T-cell (primary cell): ENCODE measurements at places on chromosomes 1 and 21.

DNA sequence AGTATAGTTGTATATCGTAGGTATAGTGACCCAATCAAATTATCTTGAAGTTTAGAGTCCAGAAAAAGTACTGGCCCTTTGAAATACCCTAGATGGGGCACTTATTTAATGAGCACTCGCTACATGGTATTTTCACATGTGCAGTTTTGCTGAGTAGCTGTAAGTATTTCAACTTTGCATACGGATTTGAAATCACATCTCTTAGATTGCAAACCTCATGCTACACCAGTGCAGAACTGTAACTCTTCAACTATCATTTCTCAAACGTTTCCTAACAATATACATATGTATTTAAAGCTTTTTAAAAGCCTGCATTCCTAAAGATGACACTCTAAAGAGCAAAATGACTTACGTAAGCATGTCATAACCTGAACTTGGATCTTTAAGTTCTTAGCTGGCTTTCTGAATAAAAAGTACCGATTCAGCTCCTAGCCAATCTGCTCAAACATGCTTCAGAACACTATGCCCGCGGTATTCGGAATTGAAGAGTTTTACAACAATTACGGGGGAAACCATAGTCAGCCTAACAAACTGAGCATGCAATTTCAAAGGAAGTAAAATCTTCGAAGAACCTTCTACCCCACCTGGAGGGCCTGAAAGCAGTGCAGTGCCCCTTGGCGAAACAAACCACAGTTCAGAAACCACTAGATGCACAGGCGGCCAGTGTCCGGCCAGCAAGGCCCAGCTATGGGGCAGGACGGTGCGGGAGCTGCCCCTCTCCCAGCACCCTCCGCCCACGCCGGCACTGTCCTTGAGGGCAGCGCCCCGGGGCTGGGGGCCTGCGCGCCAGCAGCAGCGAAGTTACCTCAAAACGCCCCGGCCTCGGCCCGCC, 863 bp downstream of the FH start:
- H3K4me3 ChIP-seq = peak overlapping the region; percentile 89
- H3K27ac ChIP-seq = peak overlapping the region; percentile 10
- no peaks in the 10 kb centered on the region for H3K27me3 ChIP-seq
- DNase-seq = no peak

GRCh38 chr1:41097105-41097504, 75.6 kb upstream of the SLFNL1 start:
- no peak overlapping the region for H3K27ac ChIP-seq
- H3K4me3 ChIP-seq = no peak overlapping the region
- H3K4me1 ChIP-seq = no peaks in the 10 kb centered on the region
- no peaks in the 10 kb centered on the region for H3K27me3 ChIP-seq
- no peaks in the 10 kb centered on the region for H3K36me3 ChIP-seq

GRCh38 chr1:159040206-159040605, 30.5 kb downstream of the IFI16 start:
- DNase-seq = no peak
- H3K4me3 ChIP-seq = no peak overlapping the region
- no peaks in the 10 kb centered on the region for H3K4me1 ChIP-seq
- H3K36me3 ChIP-seq = peaks cover 3% of the 10 kb centered on the region
- no peaks in the 10 kb centered on the region for H3K27me3 ChIP-seq

DNA sequence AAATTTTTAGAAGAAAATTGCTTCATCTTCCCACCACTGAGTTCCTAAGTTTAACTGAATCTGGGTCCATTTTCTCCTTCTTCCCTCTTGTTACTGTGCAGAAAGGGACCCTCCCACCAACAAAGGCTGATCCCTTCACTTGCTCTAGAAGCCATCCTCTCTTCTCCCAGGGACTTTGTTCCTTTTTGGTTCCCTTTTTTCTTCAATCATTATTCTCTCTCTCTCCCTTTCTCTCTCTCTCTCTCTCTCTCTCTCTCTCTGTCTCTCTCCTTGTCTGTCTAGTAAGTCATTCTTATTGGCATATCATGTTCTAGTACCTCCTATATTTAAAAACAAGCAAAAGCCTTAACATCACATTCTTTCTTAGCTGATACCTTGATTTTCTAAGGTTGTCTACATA, 31.7 kb upstream of the GADD45A start:
- H3K27ac ChIP-seq = no peak overlapping the region
- no peak for DNase-seq
- no peaks in the 10 kb centered on the region for H3K27me3 ChIP-seq
- H3K4me1 ChIP-seq = no peaks in the 10 kb centered on the region

- H3K4me3 ChIP-seq = no peak overlapping the region
- no peak overlapping the region for H3K27ac ChIP-seq
- H3K27me3 ChIP-seq = no peaks in the 10 kb centered on the region
- no peak for DNase-seq
- H3K4me1 ChIP-seq = no peaks in the 10 kb centered on the region
Observed at GRCh38 chr1:246092136-246092535, 414.9 kb downstream of the SMYD3 start.

- DNase-seq = no peak
- no peaks in the 10 kb centered on the region for H3K27me3 ChIP-seq
- no peaks in the 10 kb centered on the region for H3K36me3 ChIP-seq
- no peak overlapping the region for H3K4me3 ChIP-seq
Observed at GRCh38 chr1:186244825-186245224, 130.2 kb downstream of the TPR start.

GRCh38 chr1:42888013-42888633, 41.7 kb downstream of the ZNF691 start:
- H3K36me3 ChIP-seq = no peaks in the 10 kb centered on the region
- peaks cover 16% of the 10 kb centered on the region for H3K27me3 ChIP-seq
- H3K4me3 ChIP-seq = no peak overlapping the region
- no peaks in the 10 kb centered on the region for H3K4me1 ChIP-seq
- no peak overlapping the region for H3K27ac ChIP-seq
- no peak for DNase-seq

- H3K27me3 ChIP-seq = no peaks in the 10 kb centered on the region
- H3K36me3 ChIP-seq = no peaks in the 10 kb centered on the region
- DNase-seq = no peak
- H3K27ac ChIP-seq = no peak overlapping the region
- no peaks in the 10 kb centered on the region for H3K4me1 ChIP-seq
Observed at GRCh38 chr1:15455522-15455921, 1.0 kb upstream of the CELA2A start.

GRCh38 chr1:44407430-44408211, 2.6 kb downstream of the RNF220 start:
- H3K27ac ChIP-seq = no peak overlapping the region
- peaks cover 19% of the 10 kb centered on the region for H3K4me1 ChIP-seq
- H3K27me3 ChIP-seq = peaks cover 66% of the 10 kb centered on the region
- H3K4me3 ChIP-seq = no peak overlapping the region
- H3K36me3 ChIP-seq = no peaks in the 10 kb centered on the region

- peaks cover 2% of the 10 kb centered on the region for H3K27me3 ChIP-seq
- no peak overlapping the region for H3K27ac ChIP-seq
- H3K4me3 ChIP-seq = no peak overlapping the region
- no peaks in the 10 kb centered on the region for H3K36me3 ChIP-seq
- DNase-seq = no peak
Observed at GRCh38 chr21:31629972-31630711, 29.4 kb upstream of the SOD1 start.

- no peaks in the 10 kb centered on the region for H3K4me1 ChIP-seq
- H3K4me3 ChIP-seq = no peak overlapping the region
- H3K27me3 ChIP-seq = no peaks in the 10 kb centered on the region
- no peak for DNase-seq
- H3K27ac ChIP-seq = no peak overlapping the region
Observed at GRCh38 chr1:224592636-224593582, 23.2 kb upstream of the CNIH3 start.

- DNase-seq = no peak
- H3K4me1 ChIP-seq = no peaks in the 10 kb centered on the region
- no peaks in the 10 kb centered on the region for H3K36me3 ChIP-seq
- H3K4me3 ChIP-seq = no peak overlapping the region
- H3K27ac ChIP-seq = no peak overlapping the region
Observed at GRCh38 chr1:238340989-238341388, 450.3 kb upstream of the ZP4 start.

DNA sequence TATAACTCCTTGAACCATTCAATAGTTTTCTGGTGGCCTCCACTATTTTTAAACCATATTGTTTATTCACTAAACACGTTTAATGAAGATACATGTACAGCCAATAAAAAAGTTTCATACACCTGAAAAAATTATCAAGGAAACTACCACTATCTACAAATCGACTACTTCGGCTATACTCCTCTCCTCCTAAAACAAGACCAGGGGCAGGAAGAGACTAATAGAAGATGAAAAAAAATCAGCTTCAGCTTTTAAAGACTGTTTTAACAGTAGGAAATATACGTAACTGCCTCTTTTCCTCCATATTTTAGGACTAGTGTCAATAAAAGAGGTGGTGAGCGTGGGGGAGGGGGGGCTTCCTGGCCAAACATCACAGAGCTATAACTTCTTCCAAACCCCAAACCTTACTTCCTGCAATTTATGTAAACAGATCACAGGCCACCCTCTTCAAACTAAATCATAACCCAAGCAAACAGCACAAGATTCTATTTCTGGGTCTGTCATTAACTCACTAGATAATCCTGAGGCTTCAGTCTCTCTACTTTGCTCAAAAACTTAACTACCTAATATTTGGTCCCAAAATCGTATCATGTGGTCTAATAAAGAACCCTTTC, 15.1 kb downstream of the FOXJ3 start:
- no peaks in the 10 kb centered on the region for H3K27me3 ChIP-seq
- H3K36me3 ChIP-seq = no peaks in the 10 kb centered on the region
- H3K4me1 ChIP-seq = peaks cover 45% of the 10 kb centered on the region

- DNase-seq = peak; percentile 2
- peaks cover 38% of the 10 kb centered on the region for H3K4me1 ChIP-seq
- H3K4me3 ChIP-seq = peak overlapping the region; percentile 92
- H3K27ac ChIP-seq = peak overlapping the region; percentile 100
- H3K27me3 ChIP-seq = no peaks in the 10 kb centered on the region
Observed at GRCh38 chr1:91022518-91022929, 689 bp upstream of the ZNF644 start.

- H3K4me3 ChIP-seq = no peak overlapping the region
- no peaks in the 10 kb centered on the region for H3K36me3 ChIP-seq
- DNase-seq = no peak
Observed at GRCh38 chr1:33602271-33602670, 129.8 kb downstream of the ZSCAN20 start.

GRCh38 chr1:229430761-229431283, 3.1 kb downstream of the ACTA1 start:
- peaks cover 10% of the 10 kb centered on the region for H3K4me1 ChIP-seq
- peaks cover 14% of the 10 kb centered on the region for H3K27me3 ChIP-seq
- DNase-seq = peak; percentile 34
- no peak overlapping the region for H3K27ac ChIP-seq
- H3K36me3 ChIP-seq = no peaks in the 10 kb centered on the region

DNA sequence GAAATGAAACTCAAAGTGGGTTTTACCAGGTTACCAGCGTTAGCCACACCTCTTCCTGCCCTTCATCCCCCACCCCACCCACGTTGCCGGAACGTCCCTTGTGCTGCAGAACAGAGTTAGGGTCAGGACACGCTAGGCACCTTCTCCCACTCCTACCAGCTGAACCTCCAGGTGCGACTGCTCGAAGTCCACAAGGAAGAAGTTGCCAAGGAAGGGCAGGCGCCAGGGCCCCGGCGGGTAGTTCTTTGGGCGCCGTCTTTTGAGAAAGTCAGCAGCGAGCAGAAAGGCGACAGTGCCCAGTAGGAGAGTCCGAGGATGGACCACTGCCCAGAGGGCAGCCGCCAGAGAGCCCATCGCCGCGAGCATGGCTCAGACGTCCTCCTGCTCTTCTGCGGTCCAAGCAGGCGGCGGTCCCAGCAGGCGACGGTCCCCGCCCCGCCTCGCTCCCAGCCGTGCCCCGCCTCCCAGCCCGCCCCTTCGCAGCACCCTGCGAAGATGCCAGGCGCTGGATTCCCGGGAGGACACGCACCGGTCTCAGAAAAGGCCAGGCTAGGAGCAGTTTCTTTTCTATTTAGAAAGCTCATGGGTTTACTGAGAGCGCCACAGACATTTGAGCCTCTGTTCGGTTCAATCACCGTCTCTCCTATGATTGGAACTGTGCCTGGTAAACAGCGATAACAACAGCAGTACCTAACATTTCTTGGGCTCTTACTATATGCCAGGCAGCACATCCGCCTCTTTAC, at the start of gene CYP2J2:
TSS of gene CYP2J2 (minus strand) at position 393 of the 743 bp plus-strand sequence. CDS start at position 366, 27 bp downstream.
- H3K4me3 ChIP-seq = peak within 1 kb of the TSS; percentile 94
- DNase-seq = peak; percentile 12
- H3K27ac ChIP-seq = no peak within 1 kb of the TSS
- H3K36me3 ChIP-seq = no peaks in the 10 kb centered on the region
- H3K4me1 ChIP-seq = no peaks in the 10 kb centered on the region
- H3K27me3 ChIP-seq = peaks cover 12% of the 10 kb centered on the region

DNA sequence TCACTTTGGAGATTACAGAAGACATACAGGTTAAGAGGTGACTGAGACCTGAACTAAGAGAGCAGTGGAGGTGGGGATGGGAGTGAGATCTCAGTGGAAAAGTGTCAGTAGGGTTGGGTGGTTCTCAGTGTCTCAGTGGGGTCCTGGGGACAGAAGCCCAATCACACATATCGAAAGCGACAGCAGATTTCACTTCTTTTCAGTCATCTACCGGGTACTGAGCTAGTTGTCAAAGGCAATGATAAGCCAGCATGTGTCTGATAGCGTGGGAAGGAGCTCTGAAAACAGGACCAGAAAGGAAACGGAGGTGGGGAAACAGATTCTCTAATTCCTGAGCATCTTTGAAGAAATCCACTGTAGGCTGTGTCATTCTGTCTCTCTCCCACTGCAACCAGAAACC, 59.5 kb downstream of the RHOU start:
- no peaks in the 10 kb centered on the region for H3K27me3 ChIP-seq
- peaks cover 62% of the 10 kb centered on the region for H3K4me1 ChIP-seq
- H3K36me3 ChIP-seq = no peaks in the 10 kb centered on the region
- H3K4me3 ChIP-seq = no peak overlapping the region
- peak overlapping the region; percentile 34 for H3K27ac ChIP-seq

- H3K4me1 ChIP-seq = no peaks in the 10 kb centered on the region
- H3K27me3 ChIP-seq = no peaks in the 10 kb centered on the region
- H3K36me3 ChIP-seq = peaks cover 17% of the 10 kb centered on the region
- no peak overlapping the region for H3K27ac ChIP-seq
Observed at GRCh38 chr21:41817228-41817627, 50.4 kb upstream of the RIPK4 start.

- H3K27ac ChIP-seq = no peak overlapping the region
- H3K36me3 ChIP-seq = no peaks in the 10 kb centered on the region
- no peak for DNase-seq
- H3K27me3 ChIP-seq = no peaks in the 10 kb centered on the region
- H3K4me1 ChIP-seq = no peaks in the 10 kb centered on the region
- H3K4me3 ChIP-seq = no peak overlapping the region
Observed at GRCh38 chr1:41436281-41437010, 48.0 kb downstream of the EDN2 start.

DNA sequence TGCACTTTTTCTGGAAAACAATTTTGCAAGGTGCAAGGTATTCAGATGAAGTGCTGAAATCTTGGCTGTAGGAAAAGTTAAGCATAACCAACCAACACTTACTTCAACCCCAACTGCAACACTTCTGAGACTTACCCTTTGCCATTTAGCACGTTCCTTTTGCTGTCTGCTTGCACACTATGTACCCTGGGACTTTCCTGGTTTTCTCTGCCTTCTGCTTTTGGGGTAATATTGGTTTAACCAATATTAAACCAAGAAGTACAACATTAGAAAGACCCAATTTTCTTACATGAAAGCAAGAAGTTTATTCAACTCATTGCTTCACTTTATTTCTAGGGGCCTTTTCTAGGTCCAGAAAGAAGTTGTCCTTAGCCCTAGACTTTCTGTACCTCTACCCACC, 193.0 kb downstream of the HLX start:
- H3K27ac ChIP-seq = no peak overlapping the region
- no peaks in the 10 kb centered on the region for H3K27me3 ChIP-seq
- no peaks in the 10 kb centered on the region for H3K4me1 ChIP-seq
- no peaks in the 10 kb centered on the region for H3K36me3 ChIP-seq

- no peak overlapping the region for H3K27ac ChIP-seq
- no peak for DNase-seq
- no peaks in the 10 kb centered on the region for H3K36me3 ChIP-seq
- no peak overlapping the region for H3K4me3 ChIP-seq
- no peaks in the 10 kb centered on the region for H3K4me1 ChIP-seq
Observed at GRCh38 chr21:22250355-22250754, 1252.1 kb downstream of the NCAM2 start.
